Karpas-422 (cell line): ENCODE measurements at places on chromosomes 16 and 17. TPM values are rescaled to one million over a fixed set of nuclear protein-coding genes. Genes with fewer than 3 reads are reported as not detected.
A peak's percentile ranks its signal among the peaks of the same experiment; 100 is the strongest.

- no peaks in the 10 kb centered on the region for H3K4me1 ChIP-seq
- H3K36me3 ChIP-seq, result no peaks in the 10 kb centered on the region
- H3K4me3 ChIP-seq, result no peak overlapping the region
- H3K27ac ChIP-seq, result no peak overlapping the region
- H3K27me3 ChIP-seq, result no peaks in the 10 kb centered on the region
Measured at GRCh38 chr16:13379266-13379665, 477.9 kb downstream of the SHISA9 start.

The ATPAF2 gene
- total RNA-seq, result 38.8 and 49.7 TPM in 2 replicates

GRCh38 chr16:67447508-67448076, 16.7 kb downstream of the HSD11B2 start:
- no peaks in the 10 kb centered on the region for H3K27me3 ChIP-seq
- H3K36me3 ChIP-seq, result no peaks in the 10 kb centered on the region
- no peak overlapping the region for H3K27ac ChIP-seq
- peak; percentile 93 for DNase-seq
- H3K4me3 ChIP-seq, result no peak overlapping the region

GRCh38 chr17:75703591-75703990, 17.7 kb upstream of the ITGB4 start:
- H3K36me3 ChIP-seq, result peaks cover 6% of the 10 kb centered on the region
- no peak overlapping the region for H3K27ac ChIP-seq
- H3K4me1 ChIP-seq, result no peaks in the 10 kb centered on the region
- no peak overlapping the region for H3K4me3 ChIP-seq
- no peak for DNase-seq
- H3K27me3 ChIP-seq, result no peaks in the 10 kb centered on the region

The COASY gene
- 46.7 and 56.2 TPM in 2 replicates for total RNA-seq

- H3K4me3 ChIP-seq, result no peak overlapping the region
- no peaks in the 10 kb centered on the region for H3K4me1 ChIP-seq
- no peaks in the 10 kb centered on the region for H3K36me3 ChIP-seq
Measured at GRCh38 chr17:34883106-34884000, 77.9 kb downstream of the CCT6B start.

The AURKB gene
- total RNA-seq, result 71.0 and 82.4 TPM in 2 replicates

DNA sequence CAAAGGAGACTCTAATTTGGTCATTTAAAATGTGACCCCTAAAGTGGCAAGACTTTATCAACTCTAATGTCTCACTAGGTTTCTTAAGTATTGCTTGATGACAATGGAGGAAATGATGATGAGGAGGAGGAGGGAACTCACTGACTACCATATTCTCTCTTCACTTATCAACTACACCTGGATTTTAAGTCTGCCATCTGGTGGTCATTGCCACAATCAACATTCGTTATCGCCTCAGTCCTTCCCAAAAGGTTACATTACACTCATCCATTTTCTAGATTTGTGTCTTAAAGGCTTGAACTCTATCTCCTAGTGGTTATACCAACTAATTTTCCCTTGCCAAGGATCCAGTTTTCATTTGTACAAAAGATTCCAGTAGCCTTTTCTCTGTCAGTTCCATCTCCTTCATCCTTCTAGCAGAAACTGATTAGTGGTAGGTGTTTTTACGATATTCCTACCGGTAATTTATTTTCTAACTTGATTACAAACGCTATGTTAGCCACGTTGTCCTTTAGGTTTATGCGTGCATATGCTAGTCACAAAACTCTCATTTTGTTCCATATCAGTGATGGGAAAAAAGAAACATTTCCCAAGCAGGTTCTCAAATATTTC, 114.6 kb upstream of the NOG start:
- peak; percentile 77 for DNase-seq
- H3K27ac ChIP-seq, result no peak overlapping the region

DNA sequence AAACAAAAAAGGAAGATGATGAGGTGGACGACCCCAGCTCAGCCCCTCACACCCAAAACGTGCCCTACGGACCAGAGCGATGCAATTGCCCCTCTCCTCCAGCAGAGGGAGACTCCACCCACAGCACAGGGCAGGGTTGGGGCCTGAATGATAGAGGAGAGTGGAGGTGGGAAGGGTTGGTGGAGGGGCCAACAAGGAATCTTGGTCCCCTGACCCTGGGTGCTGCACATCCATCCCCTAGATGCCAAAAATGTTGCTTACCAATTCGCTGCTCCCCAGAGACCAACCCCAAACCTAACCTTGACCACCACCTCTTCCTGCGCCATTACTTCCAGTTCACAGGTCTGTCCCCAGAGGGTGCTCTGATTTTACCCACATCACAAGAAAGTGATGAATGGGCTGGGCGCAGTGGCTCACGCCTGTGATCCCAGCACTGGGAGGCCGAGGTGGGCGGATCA, 12.9 kb downstream of the P2RX5 start:
- no peak overlapping the region for H3K4me3 ChIP-seq
- peak; percentile 88 for DNase-seq
- no peak overlapping the region for H3K27ac ChIP-seq
- H3K36me3 ChIP-seq, result 0 out of 2 replicates have a peak, but pooled peaks cover 4% of the 10 kb centered on the region
- H3K4me1 ChIP-seq, result peaks cover 16% of the 10 kb centered on the region
- no peaks in the 10 kb centered on the region for H3K27me3 ChIP-seq

DNA sequence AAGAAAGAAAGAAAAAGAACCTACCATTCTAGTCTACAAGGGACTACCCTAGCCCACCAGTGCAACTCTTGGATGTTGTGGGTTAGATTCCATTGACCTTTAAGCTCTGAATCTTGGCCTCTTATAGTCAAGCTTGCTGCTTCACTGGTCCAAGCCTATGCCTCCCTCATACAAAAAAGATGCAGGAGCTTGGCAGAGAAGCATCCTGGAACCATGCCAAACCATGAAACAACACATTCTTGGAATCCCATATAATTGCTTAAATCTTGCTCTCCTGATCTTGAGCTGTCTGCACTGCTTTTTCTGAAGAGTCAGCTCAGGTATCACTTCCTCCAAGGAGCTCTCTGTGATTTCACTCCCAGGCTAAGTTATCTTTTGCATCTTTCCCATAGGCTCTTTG, 117.9 kb upstream of the GPR139 start:
- H3K27me3 ChIP-seq, result no peaks in the 10 kb centered on the region
- H3K4me1 ChIP-seq, result no peaks in the 10 kb centered on the region
- no peaks in the 10 kb centered on the region for H3K36me3 ChIP-seq

The SLFN12L gene
- total RNA-seq, result not detected in 2 replicates

- no peaks in the 10 kb centered on the region for H3K36me3 ChIP-seq
- DNase-seq, result no peak
- H3K4me3 ChIP-seq, result no peak overlapping the region
- H3K4me1 ChIP-seq, result no peaks in the 10 kb centered on the region
- H3K27me3 ChIP-seq, result no peaks in the 10 kb centered on the region
Measured at GRCh38 chr16:55475919-55476318, 3.1 kb upstream of the MMP2 start.

The RCVRN gene
- not detected in 2 replicates for total RNA-seq

DNA sequence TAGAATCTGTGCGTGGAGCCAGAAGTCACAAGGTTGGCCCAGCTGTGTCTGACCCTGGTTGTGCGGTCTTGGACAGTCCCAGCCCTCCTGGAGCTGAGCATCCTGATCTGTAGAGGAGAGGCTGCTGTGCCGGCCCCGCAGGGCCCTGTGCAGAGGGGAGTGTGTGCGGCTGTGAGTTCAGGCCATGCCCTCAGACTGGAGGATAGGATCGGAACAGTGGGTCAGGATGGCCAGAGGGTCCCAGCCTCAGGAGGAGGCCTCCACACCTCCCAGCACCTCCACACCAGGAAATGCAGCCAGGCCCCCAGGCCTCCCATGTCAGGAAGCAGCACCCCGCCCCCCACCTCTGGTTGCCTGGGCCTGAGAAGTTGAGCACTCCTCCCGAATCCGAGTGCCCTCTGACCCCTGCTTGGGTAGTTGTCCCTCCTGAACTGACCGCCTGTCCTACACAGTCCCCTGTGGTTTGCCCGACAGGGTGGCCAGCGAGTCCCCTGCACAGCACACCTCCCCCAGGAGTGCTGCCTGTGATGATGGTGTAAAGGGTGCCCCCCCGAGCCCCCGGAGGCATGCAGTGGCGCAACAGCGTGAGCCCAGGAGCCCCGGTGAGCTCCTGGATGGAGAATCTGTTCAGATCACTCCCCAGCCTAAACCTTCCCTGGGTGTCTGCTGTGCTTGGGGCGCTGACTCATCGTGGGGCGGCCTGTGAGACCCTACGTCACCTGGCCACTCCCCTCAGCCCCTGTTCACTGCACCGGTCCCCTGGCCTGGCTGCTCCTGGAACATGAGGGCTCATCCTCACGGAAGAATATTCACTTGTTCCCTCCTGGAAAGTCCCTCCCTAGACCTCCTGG, 285.2 kb downstream of the SEC14L1 start:
- H3K36me3 ChIP-seq, result no peaks in the 10 kb centered on the region
- H3K4me3 ChIP-seq, result no peak overlapping the region
- no peaks in the 10 kb centered on the region for H3K27me3 ChIP-seq
- no peak overlapping the region for H3K27ac ChIP-seq

DNA sequence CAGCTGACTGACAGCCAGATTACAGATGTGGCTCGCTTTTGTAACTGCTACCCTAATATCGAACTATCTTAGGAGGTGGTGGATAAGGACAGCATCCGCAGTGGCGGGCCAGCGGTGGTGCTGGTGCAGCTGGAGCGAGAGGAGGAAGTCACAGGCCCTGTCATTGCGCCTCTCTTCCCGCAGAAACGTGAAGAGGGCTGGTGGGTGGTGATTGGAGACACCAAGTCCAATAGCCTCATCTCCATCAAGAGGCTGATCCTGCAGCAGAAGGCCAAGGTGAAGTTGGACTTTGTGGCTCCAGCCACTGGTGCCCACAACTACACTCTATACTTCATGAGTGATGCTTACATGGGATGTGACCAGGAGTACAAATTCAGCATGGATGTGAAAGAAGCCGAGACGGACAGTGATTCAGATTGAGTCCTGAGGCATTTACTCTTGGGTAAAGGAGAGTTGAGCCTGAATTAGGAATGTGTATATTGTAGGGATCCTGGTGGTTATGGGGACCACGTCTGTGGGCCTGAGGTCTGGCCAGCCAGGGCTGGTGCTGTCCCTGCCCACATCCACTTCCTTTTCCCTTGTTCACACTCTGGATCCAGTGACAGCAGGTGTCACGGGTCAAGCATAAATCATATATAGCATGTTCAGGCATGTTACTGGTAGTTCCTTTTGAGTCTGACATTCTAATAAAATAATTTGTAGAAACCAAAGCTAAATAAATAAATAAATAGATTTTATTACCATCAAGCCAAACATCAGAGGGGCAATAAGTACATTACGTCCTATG, 89.0 kb upstream of the SMURF2 start:
- no peak for DNase-seq
- H3K27ac ChIP-seq, result no peak overlapping the region
- H3K4me1 ChIP-seq, result no peaks in the 10 kb centered on the region
- no peak overlapping the region for H3K4me3 ChIP-seq
- H3K27me3 ChIP-seq, result no peaks in the 10 kb centered on the region

DNA sequence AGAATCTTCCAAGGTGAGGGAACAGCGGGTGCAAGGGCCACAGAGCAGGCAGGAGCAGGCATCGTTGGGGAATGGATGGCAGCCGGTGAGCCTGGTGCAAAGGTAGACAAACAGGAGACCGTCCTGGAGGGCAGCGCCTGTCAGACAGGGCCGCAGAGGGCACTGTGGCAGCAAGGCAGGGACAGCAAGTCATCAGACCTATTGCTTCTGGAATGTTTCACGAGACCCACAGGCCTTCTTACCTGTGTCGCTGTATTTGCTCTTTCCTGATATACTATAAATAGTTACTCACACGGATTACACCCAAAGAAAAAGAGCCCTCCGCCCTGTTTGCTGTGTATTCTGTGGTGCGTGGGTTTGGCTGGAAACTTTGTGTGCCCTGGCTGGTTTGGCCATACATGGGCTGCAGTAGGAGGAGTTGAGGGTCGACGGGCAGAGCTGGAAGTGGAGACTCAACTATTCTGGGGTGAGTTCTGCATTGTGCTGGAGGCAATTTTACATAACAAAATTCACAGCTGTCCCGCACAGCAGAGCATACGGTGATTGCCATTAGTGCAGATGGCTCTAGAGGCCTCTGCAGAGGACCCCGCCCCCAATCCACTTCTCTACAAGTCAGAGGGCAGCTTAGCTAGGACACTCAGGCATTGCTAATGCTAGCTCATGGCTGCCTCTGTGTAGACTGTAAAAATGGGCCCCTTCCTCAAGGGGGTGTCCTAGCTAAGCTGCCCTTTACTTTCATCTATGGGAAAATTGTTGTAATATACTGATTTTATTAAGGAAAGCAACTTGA, 18.6 kb upstream of the POLR3E start:
- no peak overlapping the region for H3K4me3 ChIP-seq
- no peak for DNase-seq

DNA sequence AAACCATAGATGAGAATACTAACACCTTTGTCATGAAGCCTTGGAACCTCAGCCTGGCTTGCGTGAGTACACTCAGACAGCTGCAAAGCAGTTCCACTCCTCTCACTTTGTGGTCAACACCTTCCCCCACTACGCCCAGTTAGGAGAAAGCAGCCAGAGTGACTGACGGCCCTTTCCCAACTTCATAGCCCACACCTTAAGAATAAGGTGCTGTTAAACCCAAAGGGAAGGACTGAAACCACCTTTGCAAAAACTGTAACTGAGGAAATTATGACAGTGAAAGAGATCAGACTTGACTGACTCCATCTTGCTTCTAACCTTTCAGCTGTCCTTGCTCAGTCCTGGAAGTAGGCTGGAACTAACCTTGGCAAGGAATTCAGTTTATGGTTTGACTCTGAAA, 13.7 kb downstream of the N4BP1 start:
- H3K27me3 ChIP-seq, result no peaks in the 10 kb centered on the region
- H3K4me1 ChIP-seq, result no peaks in the 10 kb centered on the region
- peaks cover 25% of the 10 kb centered on the region for H3K36me3 ChIP-seq
- H3K27ac ChIP-seq, result no peak overlapping the region
- H3K4me3 ChIP-seq, result no peak overlapping the region

GRCh38 chr17:83187782-83188311, 108.4 kb downstream of the METRNL start:
- H3K27ac ChIP-seq, result no peak overlapping the region
- H3K36me3 ChIP-seq, result no peaks in the 10 kb centered on the region
- H3K4me3 ChIP-seq, result no peak overlapping the region
- DNase-seq, result no peak

DNA sequence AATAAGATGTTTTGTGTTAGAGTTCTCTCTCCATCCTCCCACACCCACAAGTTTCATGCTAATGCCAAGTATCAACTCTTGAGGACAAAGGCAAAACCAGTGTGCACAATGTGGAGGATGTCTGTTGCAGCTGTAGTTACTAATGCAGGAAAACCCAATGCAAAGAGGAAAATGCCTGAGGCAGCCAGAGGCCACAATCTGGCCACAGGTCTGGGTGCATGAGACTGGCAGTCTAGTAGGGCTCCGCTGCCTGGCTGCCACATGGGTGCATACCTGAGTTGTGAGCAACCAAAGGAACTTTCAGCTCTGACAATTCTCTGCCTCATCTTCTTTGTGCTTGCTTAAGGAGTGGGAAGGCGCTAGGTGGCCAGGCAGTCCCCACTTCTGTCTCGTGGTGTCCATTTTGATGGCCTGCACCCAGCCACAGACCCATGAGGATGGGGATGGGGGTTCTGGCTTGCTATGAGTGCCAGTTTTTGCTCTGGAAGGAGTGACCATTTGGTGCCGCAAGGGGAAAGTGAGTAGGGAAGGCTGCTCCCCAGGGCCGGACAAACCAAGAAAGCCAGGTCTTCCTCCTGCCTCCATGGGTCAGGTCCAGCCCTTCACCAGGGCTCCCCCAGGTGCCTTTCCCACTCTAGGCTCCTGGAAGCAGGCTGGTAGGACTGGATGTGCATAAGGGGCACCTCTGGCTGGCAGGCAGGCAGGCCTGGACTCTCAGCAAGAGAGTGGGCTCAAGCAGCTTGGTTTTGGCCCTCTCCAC, 4.2 kb upstream of the GFOD2 start:
- DNase-seq, result no peak
- H3K36me3 ChIP-seq, result no peaks in the 10 kb centered on the region
- H3K4me1 ChIP-seq, result peaks cover 20% of the 10 kb centered on the region
- H3K4me3 ChIP-seq, result no peak overlapping the region
- no peak overlapping the region for H3K27ac ChIP-seq
- H3K27me3 ChIP-seq, result no peaks in the 10 kb centered on the region
